ENCODE measurements at places on chromosomes 13 and 19.
A peak's percentile ranks its signal among the peaks of the same experiment; 100 is the strongest.

DNA sequence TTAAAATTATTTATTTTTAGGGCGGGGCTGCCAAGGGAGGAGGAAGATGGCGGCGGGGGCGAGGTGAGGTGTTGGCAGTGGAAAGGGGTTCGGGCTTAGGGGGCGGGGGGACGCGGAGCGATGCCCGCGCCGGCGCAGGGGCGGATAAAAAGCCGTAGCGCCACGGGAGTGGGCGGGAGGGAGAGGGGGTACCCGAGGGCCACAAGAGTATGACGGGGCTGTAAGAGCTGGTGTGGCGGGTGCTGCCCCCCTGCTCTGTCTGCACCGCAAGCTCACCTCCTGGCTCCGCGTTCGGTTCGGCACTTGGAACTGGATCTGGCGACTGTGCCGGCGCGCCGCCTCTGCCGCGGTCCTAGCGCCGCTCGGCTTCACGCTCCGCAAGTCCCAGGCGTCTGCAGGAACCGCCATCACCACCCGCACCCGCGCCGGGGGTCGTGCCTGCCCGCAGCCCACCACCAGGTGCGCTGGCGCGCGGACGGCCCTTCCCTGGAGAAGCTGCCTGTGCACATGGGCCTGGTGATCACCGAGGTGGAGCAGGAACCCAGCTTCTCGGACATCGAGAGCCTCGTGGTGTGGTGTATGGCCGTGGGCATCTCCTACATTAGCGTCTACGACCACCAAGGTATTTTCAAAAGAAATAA lies 265.2 kb upstream of the SGCG start:
- DNase-seq, result no peak

DNA sequence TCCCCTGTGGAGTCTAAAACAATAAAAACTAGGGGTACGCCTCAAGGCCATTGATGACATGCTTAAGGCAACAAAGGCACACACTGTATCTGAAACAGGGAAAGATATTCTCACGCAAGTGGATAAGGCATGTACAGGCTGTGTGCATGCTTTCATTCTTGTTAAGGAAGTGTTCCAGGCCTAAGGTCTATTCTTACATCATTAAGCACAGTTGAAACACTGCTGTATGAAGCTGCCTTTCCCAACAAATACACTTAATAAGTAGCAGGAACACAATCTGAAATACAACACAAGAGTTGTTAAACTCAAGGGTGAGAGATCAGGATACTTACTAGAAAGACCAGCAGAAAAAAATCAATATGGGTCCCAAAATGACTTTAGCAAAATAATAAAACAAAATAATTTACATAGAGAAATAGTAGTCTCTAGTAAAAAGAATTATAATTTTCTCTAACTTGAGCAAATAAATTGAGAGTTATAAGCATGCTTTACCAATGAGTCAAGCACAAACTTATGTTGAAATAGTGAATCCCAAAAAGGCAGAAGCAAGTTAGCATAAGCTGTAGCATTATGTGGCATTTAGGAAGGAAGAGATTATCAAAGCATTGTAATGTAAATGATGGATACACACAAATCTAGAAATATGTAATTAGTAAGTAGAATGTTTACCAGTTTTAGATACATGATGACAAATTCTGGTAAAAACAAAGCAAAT lies 796.9 kb downstream of the SLITRK1 start:
- no peak for DNase-seq

- peak; percentile 77 for DNase-seq
These were observed 135.2 kb downstream of the TSHZ3 start for GRCh38 chr19:31214086-31214485.

- DNase-seq, result no peak
These were observed 90.3 kb upstream of the SLC10A2 start for GRCh38 chr13:103156346-103156998.

GRCh38 chr13:36207672-36208071 lies 6.7 kb downstream of the SOHLH2 start:
- no peak for DNase-seq

GRCh38 chr13:82878536-82878935 lies 1003.7 kb downstream of the SLITRK1 start:
- DNase-seq, result no peak

- DNase-seq, result no peak
These were observed 9.2 kb downstream of the ONECUT3 start for GRCh38 chr19:1762243-1763117.

- DNase-seq, result no peak
These were observed 1.3 kb upstream of the PCDH9 start for GRCh38 chr13:67231289-67232000.

- no peak for DNase-seq
These were observed 205.6 kb upstream of the SOX1 start for GRCh38 chr13:111861319-111861718.

GRCh38 chr19:17341845-17342244 lies 4.5 kb downstream of the GTPBP3 start:
- DNase-seq, result no peak

DNA sequence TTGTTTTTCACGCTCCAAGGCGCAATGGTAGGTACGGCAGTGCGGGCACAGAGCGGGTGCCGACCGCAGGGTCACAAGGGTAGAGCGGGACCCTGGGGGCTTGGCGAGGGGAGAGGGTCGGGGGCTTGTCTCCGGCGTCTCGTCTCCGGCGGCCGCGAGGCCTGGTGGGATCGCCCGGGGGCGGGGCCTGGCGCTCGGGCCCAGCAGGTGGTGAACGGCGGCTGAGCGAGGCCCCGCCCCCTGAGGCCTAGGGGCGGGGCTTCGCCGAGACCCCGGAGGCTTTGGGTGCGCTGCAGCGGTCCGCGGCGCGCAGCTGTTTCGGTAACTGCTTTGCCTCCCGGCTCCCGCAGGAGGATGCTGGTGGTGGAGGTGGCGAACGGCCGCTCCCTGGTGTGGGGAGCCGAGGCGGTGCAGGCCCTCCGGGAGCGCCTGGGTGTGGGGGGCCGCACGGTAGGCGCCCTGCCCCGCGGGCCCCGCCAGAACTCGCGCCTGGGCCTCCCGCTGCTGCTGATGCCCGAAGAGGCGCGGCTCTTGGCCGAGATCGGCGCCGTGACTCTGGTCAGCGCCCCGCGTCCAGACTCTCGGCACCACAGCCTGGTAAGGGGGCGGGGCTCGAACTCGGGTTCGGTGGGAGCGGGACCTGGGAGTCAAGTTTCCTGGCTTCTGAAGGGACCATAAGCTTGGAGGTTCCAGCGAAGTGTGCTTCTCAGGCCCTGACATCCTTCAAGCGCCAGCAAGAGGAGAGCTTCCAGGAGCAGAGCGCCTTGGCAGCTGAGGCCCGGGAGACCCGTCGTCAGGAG lies at the start of gene TSEN34:
TSS of gene TSEN34 (plus strand) at position 298 of the 800 bp plus-strand sequence. CDS start at position 355, 57 bp downstream.
- peak; percentile 87 for DNase-seq

GRCh38 chr19:42479736-42480135 lies 37.0 kb upstream of the CXCL17 start:
- no peak for DNase-seq

- no peak for DNase-seq
These were observed 88.1 kb downstream of the SHISA2 start for GRCh38 chr13:25963674-25964073.

DNA sequence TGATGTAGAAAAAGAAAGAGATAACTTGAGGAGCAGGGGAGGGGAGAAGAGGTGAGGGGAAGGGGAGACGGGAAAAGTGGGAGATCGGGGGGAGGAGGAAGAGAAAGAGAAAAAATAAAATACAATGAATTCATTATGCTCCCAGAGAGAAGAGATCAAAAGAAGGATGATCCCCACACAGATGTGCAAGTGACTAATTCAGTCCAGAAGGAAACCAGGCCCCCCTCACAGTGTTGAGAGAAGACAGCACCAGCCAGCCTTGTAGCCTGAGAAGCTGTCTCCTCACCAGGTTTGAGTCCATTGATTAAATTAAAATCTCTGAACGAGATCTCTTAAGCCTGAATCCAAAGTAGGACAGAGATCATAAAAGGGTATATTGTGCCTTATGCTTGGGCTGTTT lies 333.7 kb upstream of the NBEA start:
- DNase-seq, result no peak

GRCh38 chr13:98471934-98472333 lies 105.0 kb downstream of the STK24 start:
- DNase-seq, result no peak

DNA sequence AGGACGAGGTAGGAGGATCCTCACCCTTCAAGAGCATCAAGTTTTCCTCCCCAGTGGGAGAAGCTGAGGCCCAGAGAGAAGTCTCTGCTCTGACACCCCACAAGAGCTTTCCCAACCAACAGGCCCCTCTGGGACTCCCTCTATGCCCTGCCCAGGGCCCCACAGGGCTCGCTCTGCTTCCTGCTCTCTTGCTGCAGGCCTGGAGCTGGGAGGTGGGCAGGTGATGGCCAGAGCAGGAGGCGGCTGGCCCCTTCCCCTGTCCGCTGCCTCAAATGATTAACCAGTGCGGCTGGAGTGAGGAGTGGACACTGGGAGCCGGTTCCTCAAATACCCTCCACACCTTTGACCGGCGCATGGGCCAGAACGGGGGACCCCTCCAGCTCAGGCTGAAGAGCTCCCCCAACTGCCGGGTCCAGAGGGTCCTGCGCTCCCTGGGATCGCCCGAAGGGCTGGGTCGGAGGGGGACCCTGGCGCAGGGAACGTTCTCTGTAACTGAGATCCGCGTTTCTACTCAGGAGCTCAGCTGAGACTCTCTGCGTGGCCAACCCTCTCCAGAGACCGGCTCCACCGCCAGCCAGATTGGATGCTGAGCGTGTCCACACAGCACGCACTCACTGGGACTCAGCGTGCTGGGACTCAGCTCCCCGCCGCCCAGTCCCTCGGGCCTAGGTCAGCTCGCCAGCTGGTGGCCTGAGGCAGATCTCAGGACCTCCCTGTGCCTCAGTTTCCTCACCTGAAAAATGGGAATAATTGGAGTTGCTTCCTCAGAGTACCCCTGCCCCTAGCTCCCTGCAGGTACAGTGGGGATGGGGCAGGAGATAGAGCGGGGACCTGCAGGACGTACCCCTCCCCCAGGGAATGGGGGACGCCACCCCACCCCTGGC lies 6.7 kb upstream of the ONECUT3 start:
- no peak for DNase-seq

- DNase-seq, result no peak
These were observed 17.5 kb upstream of the HS6ST3 start for GRCh38 chr13:96072392-96072791.

- no peak for DNase-seq
These were observed at the start of gene GRIK5 for GRCh38 chr19:42069619-42070351. Gene GRIK5 (minus strand): TSS chr19:42070206. CDS start chr19:42065770, 4,436 bp downstream.

DNA sequence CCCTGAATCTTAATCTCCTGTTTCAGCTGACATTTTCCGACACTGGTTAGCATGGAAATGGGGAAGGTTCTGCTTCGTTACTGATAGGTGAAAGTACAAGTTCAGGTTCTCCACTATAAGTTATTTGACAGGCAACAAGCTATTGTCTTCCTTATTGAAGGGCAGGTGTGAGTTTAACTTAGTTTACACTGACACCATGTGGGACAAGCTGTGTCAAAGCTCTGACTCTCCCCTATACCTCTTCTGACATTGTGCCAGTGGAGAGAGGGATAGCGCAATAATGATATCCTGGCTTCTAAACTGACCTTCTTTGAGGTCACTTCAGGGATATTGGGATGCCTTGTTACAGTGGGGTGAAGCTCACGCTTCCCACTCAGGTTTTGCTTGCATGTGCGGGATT lies 587.0 kb upstream of the SLITRK5 start:
- DNase-seq, result no peak

DNA sequence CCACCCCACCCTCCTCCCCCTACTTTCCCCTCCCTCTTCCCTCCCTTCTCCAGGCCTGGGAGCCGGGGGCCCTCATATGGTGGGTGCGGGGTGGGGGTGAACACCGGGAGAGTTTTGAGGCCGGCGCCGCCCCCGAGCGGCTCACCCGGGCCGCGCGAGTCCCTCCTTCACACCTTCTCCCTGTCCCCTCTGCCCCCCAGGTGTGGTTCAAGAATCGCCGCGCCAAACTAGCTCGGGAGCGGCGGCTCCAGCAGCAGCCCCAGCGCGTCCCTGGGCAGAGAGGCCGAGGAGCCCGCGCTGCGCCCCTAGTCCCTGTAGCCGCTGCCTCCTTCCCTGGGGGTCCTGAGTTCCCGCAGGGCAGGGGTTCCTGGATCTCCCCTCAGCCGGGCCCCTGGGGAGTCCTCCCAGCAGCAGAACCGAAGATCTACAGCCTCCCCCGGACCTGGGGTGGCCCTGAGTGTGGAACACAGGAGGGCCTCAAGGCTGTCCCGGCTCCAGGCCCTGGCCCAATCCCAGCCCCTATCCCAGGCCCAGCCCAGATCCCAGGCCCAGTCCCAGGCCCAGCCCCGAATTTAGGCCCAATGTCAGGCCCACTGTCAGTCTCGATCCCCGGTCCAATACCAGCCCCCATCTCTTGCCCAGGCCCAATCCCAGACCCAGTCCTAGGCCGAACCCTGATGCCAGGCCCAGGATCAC lies 1.7 kb downstream of the TPRX2 start:
- DNase-seq, result no peak

GRCh38 chr13:50682966-50683365 lies 160.5 kb downstream of the DLEU7 start:
- no peak for DNase-seq

- no peak for DNase-seq
These were observed 238.7 kb downstream of the KCTD12 start for GRCh38 chr13:76647550-76647949.

DNA sequence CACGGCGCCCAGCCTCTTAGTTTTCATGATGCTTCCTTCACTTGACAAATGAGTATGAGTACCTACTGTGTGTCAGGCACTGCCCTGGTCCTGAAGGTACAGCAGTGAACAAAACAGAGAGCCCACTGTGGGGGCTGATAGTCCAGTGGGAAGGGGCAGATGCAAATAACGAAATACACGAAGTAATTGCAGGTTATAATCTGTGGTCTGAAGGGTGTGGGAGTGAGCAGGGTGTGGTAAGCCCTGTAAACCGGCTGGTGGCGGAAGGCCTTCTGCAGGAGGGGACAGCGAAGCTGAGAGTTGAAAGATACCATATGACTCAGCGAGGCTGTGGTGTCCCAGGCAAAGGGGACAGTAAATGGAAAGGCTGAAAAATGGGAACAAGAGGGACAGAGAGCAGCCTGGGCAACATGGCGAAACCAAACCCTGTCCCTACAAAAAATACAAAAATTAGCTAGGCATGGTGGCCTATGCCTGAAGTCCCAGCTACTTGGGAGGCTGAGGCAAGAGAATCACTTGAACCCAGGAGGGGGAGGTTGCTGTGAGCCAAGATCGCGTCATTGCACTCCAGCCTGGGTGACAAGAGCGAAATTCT lies 60.5 kb downstream of the MAP4K1 start:
- DNase-seq, result no peak

DNA sequence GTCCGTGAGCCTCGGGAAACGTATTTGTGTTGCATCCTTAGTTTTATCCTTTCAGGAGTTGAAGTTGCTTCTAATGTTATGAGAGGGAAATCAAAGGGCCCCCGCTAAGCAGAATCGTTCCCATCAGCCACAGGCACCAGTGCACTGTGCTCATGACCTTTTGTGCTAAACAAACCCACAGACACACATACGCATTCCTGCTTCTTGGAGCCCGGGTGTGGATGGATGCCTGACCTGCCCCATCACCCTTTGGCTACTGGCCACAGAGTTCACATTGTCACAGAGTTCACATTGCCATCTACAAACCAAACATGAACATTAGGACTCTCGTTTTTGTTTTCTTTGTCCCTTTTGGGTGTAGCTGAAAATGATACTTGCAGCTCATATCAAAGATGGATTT lies 47.2 kb downstream of the CHST8 start:
- no peak for DNase-seq
